IMR-90 (cell line): ENCODE measurements at places on chromosomes 7 and 10. TPM values are rescaled to one million over a fixed set of nuclear protein-coding genes. Genes with fewer than 3 reads are reported as not detected.

- H3K4me1 ChIP-seq = no peaks in the 10 kb centered on the region
- peaks cover 2% of the 10 kb centered on the region; the same call in 1 of the 2 replicates for H3K27me3 ChIP-seq
- no peaks in the 10 kb centered on the region for H3K36me3 ChIP-seq
- H3K4me3 ChIP-seq = no peak overlapping the region
- no peak for DNase-seq
- H3K27ac ChIP-seq = no peak overlapping the region
Measured at GRCh38 chr7:149685455-149685854, 87.9 kb downstream of the ZNF467 start.

DNA sequence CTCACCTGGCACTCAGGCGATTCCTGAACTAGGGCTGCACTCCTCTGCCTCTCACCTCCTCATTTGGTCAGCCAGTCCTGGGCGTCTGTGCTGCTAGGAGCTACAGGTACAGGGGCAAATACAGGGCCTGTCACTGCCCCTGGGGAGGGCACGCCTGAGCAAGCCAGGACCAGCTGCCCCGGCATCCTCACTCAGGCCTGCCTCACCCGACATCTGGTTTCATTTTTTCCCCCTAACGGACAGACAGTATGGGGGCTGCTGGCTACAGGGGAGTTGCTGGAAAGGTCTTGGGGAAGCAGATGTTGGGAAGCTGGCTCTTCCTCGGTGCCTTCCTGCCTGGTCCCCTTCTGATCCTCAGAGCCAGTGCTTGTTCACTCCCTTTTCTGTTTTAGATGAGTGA lies 77.3 kb upstream of the PPIF start:
- H3K36me3 ChIP-seq = peaks cover 22% of the 10 kb centered on the region
- no peaks in the 10 kb centered on the region for H3K27me3 ChIP-seq
- H3K4me3 ChIP-seq = no peak overlapping the region
- DNase-seq = no peak
- peaks cover 50% of the 10 kb centered on the region for H3K4me1 ChIP-seq

GRCh38 chr10:62688971-62689700 lies 115.4 kb upstream of the ADO start:
- peaks cover 4% of the 10 kb centered on the region; the same call in 1 of the 2 replicates for H3K27me3 ChIP-seq
- H3K4me3 ChIP-seq = no peak overlapping the region

DNA sequence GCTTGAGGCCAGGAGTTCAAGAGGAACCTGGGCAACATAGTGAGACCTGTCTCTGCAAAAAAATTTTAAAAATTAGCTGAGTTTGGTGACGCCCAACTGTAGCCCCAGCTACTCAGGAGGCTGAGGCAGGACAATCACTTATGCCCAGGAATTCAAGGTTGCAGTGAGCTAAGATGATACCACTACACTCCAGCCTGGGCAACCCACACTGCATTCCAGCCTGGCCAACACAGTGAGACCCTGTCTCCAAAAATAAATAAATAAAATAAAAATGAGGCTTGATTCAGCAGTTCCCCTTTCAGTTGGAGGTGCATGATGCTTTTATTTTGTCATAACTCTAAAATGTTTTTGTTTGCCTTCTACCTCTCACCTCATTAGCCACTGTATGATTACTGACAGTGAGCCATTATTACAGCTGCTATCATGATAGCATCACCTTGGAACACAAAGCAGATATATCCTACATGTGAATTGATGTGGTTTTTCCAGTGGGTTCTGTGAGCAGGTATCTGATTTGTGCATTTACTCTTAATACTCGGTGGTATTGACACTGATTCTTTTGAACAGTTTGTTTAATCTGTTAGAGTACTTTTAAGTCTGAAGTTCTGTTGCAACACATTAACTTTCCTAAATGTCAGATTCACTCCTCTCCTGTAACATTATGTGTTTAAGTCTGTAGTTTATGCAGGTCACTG lies 49.1 kb downstream of the ARID5B start:
- no peaks in the 10 kb centered on the region for H3K27me3 ChIP-seq
- H3K4me1 ChIP-seq = no peaks in the 10 kb centered on the region; the same call in 1 of the 2 replicates
- no peak overlapping the region for H3K4me3 ChIP-seq
- peaks cover 42% of the 10 kb centered on the region for H3K36me3 ChIP-seq

GRCh38 chr10:130215151-130215930 lies 79.2 kb downstream of the GLRX3 start:
- H3K4me3 ChIP-seq = no peak overlapping the region
- no peaks in the 10 kb centered on the region for H3K4me1 ChIP-seq
- no peaks in the 10 kb centered on the region for H3K27me3 ChIP-seq
- no peak overlapping the region for H3K27ac ChIP-seq

The PLAC9 gene
- 1.6 and 1.9 TPM in 2 replicates for total RNA-seq

The CEP55 gene
- total RNA-seq = 23.5 and 30.8 TPM in 2 replicates

DNA sequence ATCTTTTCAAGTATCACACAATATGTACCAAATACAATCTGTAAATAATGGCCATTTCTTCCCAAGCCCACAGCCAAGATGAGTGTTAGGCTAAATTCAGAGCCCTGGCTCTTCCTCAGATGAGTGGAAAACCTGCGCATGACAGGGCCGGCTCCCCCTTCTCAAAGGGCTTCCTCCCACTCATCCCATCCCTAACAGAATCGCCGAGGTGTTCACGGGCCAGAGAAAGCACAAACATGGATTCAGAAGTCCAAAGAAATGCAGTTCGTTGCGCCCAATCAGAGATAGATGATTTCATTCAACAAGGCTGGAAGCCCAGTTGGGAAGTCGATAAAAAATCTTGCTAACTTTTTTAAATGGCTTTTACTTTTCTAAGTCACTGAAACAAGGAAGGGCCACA lies 121.8 kb downstream of the UBE2H start:
- peak overlapping the region; percentile 75 for H3K27ac ChIP-seq
- H3K4me3 ChIP-seq = no peak overlapping the region
- DNase-seq = no peak
- H3K36me3 ChIP-seq = peaks cover 26% of the 10 kb centered on the region

- H3K36me3 ChIP-seq = no peaks in the 10 kb centered on the region
- peaks cover 37% of the 10 kb centered on the region for H3K27me3 ChIP-seq
Measured at GRCh38 chr10:47309408-47310089, 9.6 kb downstream of the GDF10 start.

The ZPBP gene
- total RNA-seq = not detected in 2 replicates

GRCh38 chr7:23191022-23191421 lies 9.2 kb downstream of the NUP42 start:
- H3K4me3 ChIP-seq = no peak overlapping the region
- no peak overlapping the region for H3K27ac ChIP-seq
- no peak for DNase-seq
- no peaks in the 10 kb centered on the region for H3K4me1 ChIP-seq
- peaks cover 29% of the 10 kb centered on the region for H3K36me3 ChIP-seq

- no peak for DNase-seq
Measured at GRCh38 chr7:71780282-71780681, 631.9 kb downstream of the CALN1 start.

GRCh38 chr7:132328047-132328620 lies 248.1 kb downstream of the PLXNA4 start:
- no peak overlapping the region for H3K27ac ChIP-seq
- H3K36me3 ChIP-seq = no peaks in the 10 kb centered on the region
- no peak for DNase-seq
- H3K4me3 ChIP-seq = no peak overlapping the region
- H3K4me1 ChIP-seq = no peaks in the 10 kb centered on the region

GRCh38 chr7:28776463-28777157 lies 181.5 kb downstream of the TRIL start:
- H3K27me3 ChIP-seq = no peaks in the 10 kb centered on the region
- H3K4me1 ChIP-seq = peaks cover 2% of the 10 kb centered on the region; the same call in 1 of the 2 replicates
- H3K4me3 ChIP-seq = no peak overlapping the region
- peak; percentile 13 for DNase-seq

The SFRP5 gene
- total RNA-seq = not detected in 2 replicates

DNA sequence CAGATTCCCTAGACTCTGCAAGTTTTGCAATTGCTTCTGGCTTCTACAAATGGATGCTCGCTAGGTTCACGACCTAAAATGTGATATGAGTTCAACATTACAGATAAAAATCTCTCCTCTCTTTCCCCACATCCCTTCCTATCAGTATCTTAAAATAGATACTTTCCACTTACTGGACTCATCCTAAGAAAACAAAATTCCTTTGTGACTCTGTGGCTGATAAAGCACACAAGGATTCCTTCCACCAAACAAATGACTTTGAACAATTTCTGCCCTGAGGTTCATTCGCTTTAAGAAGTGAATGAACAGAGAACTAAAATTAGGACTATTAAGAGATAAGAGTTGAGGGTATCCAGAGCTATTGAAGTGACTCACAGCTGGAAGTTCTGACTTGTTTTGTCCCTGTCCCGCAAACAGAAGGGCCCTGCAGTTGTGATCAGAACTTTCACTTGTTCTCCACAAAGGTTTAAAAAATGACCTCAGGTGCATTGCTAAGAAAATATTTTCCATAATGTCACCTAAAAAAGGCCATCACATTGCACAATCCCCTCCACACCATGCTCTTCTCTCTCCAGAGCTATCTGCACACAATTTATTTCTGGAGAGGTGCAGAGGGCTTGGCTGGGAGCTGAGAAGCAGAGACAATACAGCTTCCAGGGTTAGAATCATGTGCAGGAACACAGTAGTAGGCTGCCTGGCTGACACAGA lies 96.1 kb downstream of the PIP4K2A start:
- H3K27me3 ChIP-seq = no peaks in the 10 kb centered on the region
- 0 out of 2 replicates have a peak overlapping the region, but pooled peaks have one; percentile 31 for H3K27ac ChIP-seq
- peak; percentile 69 for DNase-seq
- peaks cover 20% of the 10 kb centered on the region for H3K4me1 ChIP-seq

The TMEM72 gene
- total RNA-seq = not detected in 2 replicates

The HACD1 gene
- 10.0 and 23.6 TPM in 2 replicates for total RNA-seq

The ADAM22 gene
- under 0.01 and 0.18 TPM in 2 replicates for total RNA-seq
